ENCODE measurements at places on chromosomes 1 and 21.

GRCh38 chr1:214912127-214912526, 170.4 kb upstream of the KCNK2 start:
- DNase-seq: no peak

- DNase-seq: no peak
These were observed 6.6 kb downstream of the PEX10 start for GRCh38 chr1:2405588-2406295.

GRCh38 chr1:86646256-86646655, 58.1 kb upstream of the SH3GLB1 start:
- no peak for DNase-seq

DNA sequence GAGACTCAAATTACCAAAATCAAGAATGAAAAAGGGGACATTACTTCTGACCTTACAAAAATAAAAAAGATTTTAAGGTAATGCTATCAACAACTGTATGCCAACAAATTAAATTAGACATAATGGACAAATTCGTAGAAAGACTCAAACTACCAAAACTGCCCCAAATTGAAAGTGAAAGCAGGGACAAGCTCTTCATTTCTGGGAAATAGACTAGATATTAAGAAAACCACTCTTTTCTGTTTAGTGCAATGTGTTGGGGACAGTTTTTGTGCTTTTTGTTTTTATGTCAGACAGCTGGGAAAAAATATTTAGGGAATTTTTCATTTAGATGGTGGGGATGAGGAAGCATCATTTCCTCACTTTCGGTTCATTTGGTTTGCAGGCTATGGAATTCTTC, 4.9 kb upstream of the GBP1 start:
- DNase-seq: no peak

DNA sequence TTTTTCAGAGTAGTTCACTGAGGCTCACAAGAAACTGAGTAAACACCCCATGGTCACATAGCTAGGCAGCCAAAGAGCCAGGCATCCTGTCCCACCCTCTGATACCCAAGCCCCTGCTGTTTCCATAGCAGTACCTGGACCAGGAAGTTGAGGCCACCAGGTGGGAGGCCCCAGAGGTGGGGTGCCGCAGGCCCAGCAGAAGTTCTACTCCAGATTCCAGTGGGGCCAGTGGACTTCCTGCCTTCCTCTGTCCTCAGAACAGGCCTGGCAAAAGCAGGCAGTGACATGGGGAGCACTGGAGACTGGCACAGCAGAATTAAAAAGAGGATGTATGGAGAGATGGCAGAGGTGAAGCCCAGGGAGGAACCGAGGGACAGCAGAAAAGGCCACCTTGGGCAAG, 19.0 kb downstream of the FOXO6 start:
- no peak for DNase-seq

- DNase-seq: no peak
These were observed 1.4 kb downstream of the KLHDC7A start for GRCh38 chr1:18481921-18482701.

- no peak for DNase-seq
These were observed 31.9 kb downstream of the FAM163A start for GRCh38 chr1:179775009-179775408.

DNA sequence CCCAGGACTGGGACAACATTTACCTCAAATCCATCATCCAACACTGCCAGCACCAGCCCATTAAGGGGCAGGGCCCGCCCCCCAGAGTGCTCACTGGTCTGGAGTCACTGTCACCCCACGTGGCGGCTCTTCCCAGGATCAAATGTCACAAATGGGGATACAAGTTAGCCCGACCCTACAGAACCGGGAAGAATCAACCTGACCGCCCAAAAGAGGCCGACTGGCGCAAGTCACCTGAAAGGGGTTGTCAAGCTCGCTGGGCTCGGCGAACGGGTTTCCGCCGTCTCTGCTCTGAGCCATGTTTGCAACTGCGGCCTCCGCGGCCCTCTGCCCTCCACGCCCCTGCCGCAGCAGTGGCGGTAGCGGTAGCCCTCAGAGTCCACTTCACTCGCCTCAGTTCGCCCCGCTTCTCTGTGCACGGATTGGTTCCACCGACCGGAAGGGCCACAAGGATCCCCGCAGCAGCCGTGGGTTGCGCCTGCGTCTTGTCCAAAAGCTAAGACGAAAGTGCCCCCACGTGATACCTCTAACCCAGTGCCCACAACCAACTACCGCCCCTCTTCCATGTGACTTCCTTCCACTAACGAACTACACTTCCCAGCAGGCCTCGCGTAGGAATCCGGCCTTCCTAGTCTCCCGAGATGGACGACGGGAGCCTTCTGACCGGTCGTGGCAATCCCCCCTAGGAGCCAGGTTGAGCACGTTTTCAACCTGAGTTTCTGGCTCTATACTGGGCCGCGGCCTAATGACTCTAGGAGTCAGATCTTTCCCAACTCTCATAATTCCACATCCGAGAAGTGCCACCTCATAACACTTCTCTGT, at the start of gene SCAMP3:
TSS of gene SCAMP3 (minus strand) at position 509 of the 822 bp plus-strand sequence. CDS start at position 300, 209 bp downstream.
- DNase-seq: peak; percentile 97

All from GM10248 (cell line).